ENCODE measurements at places on chromosomes 4 and X.

- no peak for DNase-seq
These were observed 273.9 kb downstream of the TLL1 start for GRCh38 chr4:166146806-166147540.

GRCh38 chr4:14184265-14184664, 556.7 kb upstream of the BOD1L1 start:
- no peak for DNase-seq

GRCh38 chr4:6728320-6729029, 12.5 kb downstream of the BLOC1S4 start:
- no peak for DNase-seq

GRCh38 chrX:46953137-46953527, 40.9 kb downstream of the JADE3 start:
- DNase-seq, result no peak

DNA sequence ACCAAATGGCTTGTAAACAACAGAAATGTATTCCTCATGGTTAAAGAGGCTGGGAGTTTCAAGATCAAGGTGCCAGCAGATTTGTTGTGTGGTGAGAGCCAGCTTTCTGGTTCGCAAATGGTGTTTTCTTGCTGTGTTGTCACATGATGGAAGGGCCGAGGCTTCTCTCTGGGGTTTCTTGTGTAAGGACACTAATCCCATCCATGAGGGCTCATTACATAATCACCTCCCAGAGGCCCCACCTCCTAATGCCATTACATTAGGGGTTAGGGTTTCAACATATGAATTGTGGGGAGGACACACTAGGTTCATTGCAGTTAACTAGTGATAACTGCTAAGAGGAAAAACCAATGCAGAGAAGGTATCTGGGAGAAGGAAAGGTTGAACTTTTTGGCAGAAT, 103.5 kb upstream of the ENPEP start:
- DNase-seq, result no peak

- DNase-seq, result peak; percentile 19
These were observed 106.3 kb downstream of the SORCS2 start for GRCh38 chr4:7298619-7299009.

DNA sequence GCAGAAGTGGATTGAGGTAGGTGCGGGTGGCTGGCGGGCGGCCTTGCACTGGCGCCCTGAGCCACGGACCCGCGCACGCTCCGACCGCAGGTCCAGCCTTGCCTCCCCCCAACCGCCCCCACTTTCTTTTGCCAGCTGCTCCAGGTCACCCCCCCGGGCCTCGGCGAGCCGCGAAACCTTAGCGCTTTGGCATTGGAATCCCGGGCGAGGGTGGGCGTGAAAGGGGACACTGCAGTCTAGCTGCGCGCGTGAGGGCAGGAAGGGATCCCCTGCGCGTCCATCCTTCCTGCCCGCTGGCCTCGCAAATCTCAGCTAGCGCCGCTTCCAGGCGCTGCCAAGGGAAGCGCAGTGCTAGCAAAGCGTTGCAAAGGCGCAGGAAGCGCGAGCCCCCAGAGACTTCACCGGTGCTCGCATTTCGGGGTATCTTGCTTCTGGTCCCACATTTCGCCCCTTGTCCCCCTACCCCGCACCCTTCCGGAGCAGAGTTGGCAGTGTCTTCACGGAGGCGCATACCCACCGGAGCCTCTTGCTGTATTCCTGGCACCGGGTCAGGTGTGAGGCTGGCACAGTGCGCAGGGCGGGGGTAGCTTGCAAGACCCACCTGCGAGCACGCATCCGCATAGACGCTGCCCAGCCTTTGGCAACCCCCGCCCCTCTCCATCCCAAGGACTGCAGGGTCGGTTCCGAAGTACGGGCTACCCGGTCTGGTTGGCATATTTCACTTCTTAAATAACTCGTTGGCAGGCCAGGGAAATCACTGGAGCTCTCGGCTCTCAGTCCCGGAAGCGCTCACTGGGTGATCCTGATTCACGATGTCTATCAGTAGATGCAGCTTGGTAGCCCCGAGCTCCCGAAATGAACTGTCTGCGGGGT, 104.4 kb downstream of the UCHL1 start:
- DNase-seq, result no peak

- no peak for DNase-seq
These were observed 380.5 kb upstream of the IGFBP7 start for GRCh38 chr4:57490520-57491255.

DNA sequence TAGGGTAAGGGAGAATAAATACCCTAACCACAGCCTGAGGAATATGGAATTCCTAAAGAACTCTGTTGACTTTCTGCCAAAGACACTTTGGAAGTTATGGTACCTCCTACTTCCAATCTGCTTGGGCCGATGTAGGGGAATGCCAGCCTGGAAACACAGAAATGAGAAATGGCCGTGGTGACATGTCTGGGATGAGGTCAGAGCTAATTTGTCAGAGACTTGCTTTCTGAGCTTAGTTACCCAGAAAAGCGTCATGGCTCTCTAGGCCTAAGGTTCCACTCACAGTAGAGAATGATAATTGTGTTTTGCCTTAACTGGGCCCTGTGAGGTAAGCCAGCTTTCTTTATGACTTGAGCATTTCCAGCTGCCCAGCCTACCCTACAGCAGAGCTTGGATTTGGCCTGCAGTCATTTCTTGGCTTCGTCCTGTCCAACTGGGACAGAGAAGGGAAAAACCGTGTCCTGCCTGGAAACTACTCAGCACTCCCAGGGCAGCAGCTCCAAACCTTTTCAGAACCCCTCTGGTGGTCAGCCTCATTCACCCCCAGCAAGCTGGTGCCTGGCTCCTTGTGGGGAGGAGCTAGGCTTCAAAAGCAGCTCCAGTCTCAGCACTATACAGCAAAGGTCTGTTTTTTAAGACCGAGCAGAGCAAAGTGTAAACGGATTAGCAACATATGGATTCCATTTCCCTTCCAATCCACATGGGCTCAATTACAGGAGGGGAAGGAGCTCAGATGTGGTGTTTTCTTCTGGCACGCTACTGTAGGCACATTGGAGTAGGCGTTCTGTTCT, 92.3 kb downstream of the RLIM start:
- no peak for DNase-seq

DNA sequence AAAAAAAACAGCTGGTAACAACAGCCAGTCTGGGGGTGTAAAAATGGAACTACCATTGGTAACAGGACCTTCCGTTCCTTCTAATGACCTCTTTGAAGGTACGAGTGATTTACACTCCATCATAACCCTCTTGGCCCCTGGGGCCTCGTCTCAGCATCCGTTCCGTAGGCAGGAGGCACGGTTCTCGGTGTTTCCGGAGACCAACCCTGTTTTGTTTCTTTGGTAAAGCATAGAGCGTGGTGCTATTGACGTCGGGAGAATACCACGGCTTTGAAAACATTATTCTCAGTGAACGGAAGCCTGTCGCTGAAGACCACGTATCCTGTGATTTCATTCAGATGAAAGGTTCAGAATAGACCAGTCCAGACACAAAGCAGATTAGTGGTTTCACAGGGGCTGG, 198.9 kb downstream of the ASMT start:
- no peak for DNase-seq

DNA sequence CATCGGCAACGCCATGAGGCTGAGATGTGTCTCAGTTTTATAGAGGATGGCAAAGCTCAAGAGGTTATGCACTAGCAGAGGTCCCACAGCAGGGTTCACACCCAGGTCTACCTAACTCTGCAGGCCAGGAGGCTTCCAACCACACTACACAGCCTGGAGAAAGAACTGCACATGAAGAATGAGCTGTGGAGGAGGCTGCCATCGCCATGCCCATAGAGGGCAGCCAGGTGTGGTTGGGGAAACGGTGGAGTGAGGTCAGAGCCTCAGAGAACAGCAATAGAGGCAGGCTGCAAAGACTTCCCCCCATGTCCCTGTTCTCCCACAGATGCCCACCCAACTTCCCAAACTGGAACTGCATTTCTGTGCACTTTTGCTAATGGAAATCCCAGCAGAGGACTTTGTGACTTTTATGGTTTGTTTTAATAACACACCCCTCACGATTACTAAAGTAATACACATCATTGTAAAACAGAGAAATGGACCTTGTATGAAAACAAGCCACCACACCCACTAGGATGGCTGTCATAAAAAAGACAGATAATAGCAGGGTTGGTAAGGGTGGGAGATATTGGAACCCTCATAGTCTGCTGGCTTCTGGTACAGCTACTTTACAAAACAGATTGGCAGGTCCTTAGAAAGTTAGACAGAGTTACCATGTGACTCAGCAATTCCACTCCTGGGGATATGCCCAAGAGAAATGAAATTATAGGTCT, 58.9 kb upstream of the PROM1 start:
- DNase-seq, result no peak
